ENCODE measurements at places on chromosomes 16 and 17.

- no peak for DNase-seq
Measured at GRCh38 chr16:58462089-58462488, 37.9 kb upstream of the NDRG4 start.

DNA sequence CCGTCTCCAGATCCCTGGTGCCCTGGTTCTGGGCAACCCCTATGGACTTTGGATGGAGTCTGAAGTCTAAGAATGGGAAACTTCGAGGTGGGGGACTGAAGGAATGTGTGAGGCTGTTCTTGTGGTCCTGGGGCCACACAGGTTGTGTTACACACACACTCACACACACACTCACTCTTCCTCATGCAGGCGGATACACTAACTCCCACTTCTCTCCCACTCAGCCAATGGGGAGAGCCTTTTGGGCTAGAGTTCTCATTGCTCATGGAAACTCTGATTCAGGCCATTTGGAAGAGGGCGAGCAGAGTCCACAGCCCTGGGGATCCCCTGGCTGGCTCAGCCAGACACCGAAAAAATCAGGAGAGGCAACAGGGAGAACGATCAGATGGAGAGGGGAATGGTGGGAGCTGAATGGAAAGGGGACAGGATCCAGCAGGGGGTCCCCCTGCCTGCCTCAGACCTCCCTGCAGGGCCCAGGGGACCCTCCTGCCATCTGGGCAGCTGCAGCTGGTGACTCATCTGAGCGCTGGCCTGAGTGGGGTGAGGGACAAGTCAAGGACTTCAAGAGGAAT, 9.1 kb downstream of the IGFBP4 start:
- no peak for DNase-seq

DNA sequence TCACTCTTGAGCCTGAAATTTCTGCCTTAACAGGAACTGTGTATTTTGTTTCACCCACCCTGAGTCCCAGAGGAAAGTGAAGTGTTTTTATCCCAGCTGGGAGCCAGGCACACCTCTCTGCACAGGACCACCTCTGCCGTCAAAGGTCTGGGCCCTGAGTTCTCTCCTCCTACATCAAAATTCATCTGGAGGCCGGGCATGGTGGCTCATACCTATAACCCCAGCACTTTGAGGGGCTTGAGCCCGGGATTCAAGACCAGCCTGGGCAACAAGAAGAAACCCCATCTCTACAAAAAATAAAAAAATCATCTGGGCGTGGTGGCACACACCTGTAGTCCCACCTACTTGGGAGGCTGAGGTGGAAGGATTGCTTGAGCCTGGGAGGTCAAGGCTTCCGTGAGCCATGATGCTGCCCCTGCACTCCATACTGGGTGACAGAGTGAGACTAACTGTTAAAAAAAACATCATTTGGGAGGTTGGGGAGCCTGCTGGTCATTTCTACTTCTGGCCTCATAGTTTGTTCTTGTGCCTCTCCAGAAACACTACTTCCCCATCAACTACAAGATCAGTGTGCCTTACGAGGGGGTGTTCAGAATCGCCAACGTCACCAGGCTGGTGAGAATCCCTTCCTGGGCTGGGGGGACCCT, 9.8 kb downstream of the IL34 start:
- no peak for DNase-seq

GRCh38 chr17:81491761-81492160, 20.8 kb downstream of the ACTG1 start:
- DNase-seq = no peak

DNA sequence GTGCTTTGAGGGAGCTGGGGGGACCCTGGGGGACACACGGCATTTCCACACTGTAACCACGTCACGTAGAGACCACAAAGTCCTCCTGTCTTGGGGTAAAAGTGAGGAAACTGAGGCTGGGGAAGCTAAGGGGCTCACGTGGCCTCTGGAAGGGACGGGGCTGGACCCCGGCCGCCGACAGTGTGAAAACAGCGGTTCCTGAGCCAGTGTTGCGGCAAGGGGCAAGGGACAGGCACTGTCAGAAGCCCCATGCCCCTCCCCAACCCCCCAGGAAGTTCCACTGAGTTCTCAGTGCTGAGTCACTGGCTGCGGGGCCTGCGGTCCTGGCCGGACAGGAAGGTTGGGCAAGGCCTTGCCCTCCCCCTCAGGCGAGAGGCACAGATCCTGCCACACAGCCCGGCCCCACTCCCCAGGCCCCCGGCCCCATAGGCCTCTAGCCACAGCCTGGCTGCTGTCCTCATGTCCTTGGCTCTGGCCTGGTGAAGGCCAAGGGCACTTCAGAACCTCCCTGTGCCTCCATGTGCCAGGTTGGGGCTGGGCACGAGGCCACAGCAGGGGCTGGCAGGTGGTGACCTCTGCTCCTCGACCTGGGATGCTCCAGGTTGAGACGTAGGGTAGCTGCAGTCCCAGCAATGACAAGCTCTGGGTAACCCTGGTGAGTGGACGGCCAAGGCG, 5.0 kb upstream of the CCDC57 start:
- no peak for DNase-seq

- DNase-seq = no peak
Measured at GRCh38 chr16:24917236-24917635, 71.5 kb downstream of the SLC5A11 start.

DNA sequence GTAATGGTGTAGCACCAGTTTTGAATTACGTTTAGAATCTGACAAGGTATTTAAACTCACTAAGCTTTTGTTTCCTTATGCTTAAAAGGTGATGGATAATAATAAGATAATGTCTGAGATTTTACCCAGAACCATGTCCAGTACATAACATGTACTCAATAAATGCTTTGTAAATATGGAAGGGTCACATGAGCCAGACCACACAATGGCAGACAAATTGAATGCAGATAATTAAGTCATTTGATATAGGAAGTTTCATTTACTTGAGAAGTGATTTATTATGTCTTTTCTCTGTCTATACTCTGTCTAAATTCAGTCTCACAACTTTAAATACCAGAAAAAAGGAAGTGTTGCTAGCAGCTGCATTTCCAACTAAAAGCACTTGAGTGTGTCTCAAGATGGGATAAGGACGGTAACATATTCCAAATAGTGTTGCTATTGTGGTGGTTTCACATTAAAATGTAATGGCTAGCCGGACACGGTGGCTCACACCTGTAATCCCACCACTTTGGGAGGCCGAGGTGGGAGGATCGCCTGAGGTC, 52.5 kb upstream of the DHX40 start:
- no peak for DNase-seq

- DNase-seq = no peak
Measured at GRCh38 chr17:68302666-68303065, 11.4 kb downstream of the ARSG start.

Data from RPMI8226 (cell line).